ENCODE measurements at places on chromosomes 12 and 14. TPM values are rescaled to one million over a fixed set of nuclear protein-coding genes. Genes with fewer than 3 reads are reported as not detected.

TAS2R14 gene
- 0.76 TPM for total RNA-seq

NOS1 gene
- not detected for total RNA-seq

TPPP2 gene
- not detected for total RNA-seq

HHIPL1 gene
- 19.2 TPM for total RNA-seq

ART4 gene
- total RNA-seq, result not detected

ITGB7 gene
- total RNA-seq, result 1.4 TPM

LMNTD1 gene
- 0.13 TPM for total RNA-seq

HOXC6 gene
- 4.9 TPM for total RNA-seq

STXBP6 gene
- total RNA-seq, result 13.9 TPM

FGF23 gene
- total RNA-seq, result not detected

IPO4 gene
- total RNA-seq, result 55.3 TPM
